Stimulated activated CD8-positive, alpha-beta memory T cell treated with anti-CD3 and anti-CD28 coated beads, Interleukin-4, amount 100 ng/mL, for 1 hour (primary cell): ENCODE measurements at places on chromosomes 6 and 20.

DNA sequence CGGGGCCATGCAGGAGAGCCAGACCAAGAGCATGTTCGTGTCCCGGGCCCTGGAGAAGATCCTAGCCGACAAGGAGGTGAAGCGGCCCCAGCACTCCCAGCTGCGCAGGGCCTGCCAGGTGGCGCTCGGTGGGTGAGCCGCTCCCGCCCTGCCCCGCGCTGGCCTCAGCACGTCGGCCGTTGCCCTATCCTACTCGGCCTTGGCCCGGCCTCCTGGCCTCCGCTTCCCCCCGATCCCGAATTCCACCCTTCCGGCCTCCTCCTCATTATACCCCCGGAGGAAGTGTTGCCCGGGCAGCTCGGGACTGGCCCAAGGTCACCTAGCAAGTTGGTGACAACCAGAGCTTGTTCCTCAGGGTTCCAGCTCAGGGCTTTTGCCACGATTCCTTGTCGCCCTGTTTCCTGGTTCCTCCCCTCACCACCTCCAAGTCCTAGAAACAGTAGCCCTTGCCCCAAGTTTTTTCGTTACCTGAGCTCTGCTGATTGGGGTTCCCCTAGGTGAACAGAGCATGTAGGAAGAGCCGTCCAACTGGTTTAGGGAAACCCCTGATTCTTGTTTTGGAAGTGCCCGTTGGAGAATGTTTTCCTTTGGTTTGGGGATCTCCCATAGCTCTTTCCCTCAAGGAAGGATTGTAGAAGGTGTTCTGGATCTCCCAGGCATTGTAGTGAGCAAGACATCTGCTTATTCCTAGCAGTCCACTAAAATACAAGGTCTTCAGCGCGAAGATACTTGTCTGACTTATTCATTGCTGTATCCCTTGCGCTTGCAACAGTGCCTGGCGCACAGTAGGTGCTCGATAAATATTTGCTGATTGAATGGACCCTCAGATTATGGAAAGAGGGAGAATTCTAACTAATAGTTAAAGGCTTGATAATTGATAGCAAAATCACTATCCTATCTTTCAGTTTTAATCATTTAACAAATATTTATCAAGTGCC lies 641 bp downstream of the ARFGEF2 start:
- no peak for DNase-seq

DNA sequence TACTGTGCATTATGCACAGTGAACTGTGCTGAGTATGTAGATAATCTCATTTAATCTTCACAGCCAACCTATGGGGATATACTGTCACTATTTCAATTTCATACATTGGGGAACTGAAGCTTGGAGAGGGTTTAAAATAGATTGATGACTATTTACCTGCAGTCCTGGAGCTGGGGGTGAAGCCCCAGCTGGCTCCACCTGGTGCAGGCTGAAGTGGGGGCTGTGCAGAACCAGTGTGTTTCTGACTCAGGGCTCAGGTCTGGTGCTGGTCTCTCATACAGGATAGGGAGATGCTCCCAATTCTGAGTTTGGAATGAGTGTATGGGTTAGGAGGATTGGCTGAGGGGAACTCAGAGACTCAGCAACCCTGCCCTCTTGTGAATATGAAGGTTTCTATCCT lies 176.1 kb upstream of the CEP162 start:
- DNase-seq, result no peak

GRCh38 chr20:33463332-33464101 lies 20.0 kb upstream of the SNTA1 start:
- no peak for DNase-seq

DNA sequence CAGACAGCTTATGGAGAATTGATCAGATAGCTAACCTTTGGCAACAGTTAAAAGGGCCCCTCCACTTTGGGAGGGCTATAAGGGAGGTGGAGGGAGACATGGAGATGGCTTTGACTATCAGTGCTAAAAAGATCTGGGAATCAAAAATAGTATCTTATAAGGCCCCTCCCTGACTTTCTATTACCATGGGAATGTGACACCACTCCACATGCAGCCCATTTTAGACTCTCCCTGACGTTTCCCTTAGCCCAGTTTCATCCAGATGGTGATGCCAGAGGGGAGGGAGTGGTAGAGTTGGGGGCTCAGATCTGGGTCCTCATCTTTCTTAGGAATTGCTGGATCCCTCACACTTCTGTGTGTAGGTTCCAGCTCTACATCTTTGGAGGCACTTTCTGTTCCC lies 200.0 kb upstream of the DTNBP1 start:
- DNase-seq, result no peak

DNA sequence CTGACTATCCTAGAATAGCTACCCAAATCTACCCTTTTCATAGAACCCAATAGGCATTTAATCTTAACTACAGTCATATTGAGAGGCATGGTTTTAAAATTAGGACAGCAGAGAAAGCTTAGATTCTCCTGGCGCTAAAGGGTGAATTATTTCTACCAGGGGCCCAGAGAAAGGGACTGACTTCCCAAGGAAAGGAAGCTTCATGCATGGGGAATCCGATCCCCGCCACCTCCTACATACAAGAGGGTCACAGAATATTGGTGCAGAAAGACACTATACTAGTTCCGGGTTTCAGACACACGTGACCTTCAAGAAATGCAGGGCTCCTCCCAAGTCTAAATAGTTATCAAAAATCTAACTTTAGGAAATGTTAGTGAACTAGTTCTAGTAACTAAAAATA lies 130.9 kb downstream of the PRKN start:
- no peak for DNase-seq

DNA sequence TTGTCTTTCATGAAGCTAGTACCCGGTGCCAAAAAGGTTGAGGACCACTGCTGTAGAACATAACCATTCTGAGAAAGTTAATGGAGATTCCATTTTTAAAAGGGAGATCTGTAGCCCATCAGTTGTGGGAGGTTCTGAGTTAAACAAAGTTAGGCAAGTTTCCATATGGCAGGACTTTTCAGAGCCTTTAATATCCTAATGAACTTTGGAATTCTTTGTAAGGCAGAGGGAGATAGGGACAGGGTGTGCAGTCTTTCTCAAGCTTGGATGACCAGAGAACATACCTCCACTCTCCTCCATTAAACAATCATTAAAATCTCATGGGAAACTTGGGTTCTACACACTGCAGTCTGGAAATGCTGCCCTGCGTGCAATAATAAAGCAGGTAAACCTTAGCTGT lies 14.8 kb downstream of the ADGRF4 start:
- no peak for DNase-seq

GRCh38 chr20:11266571-11266970 lies 592.8 kb upstream of the JAG1 start:
- DNase-seq, result no peak

GRCh38 chr20:25195014-25195961 lies at the start of gene ENTPD6:
Gene ENTPD6, plus strand, starts transcription at chr20:25195712. Its CDS starts 10,825 bp downstream, at chr20:25206537.
- peak; percentile 92 for DNase-seq

- no peak for DNase-seq
These were observed 126.8 kb downstream of the SNX5 start for GRCh38 chr20:17841751-17842215.

DNA sequence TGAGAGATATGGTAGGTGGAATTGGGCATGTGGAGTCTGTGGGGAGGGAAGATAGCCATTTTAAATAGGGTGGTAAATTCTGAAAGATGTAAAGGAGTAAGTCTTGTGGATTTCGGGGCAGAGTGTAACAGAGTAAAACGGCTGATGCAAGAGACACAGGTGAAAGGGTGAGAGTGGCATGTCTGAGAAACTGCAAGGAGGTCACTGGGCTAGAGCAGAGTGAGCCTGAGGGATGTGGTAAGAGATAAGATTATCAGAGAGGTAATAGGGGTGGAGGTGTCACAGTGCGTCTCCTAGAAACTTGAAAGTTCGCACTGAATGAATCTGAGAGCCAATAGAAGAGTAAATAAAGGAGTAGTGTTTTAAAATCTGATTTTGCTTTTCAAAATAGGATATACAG lies 308.1 kb downstream of the EPM2A start:
- DNase-seq, result no peak

DNA sequence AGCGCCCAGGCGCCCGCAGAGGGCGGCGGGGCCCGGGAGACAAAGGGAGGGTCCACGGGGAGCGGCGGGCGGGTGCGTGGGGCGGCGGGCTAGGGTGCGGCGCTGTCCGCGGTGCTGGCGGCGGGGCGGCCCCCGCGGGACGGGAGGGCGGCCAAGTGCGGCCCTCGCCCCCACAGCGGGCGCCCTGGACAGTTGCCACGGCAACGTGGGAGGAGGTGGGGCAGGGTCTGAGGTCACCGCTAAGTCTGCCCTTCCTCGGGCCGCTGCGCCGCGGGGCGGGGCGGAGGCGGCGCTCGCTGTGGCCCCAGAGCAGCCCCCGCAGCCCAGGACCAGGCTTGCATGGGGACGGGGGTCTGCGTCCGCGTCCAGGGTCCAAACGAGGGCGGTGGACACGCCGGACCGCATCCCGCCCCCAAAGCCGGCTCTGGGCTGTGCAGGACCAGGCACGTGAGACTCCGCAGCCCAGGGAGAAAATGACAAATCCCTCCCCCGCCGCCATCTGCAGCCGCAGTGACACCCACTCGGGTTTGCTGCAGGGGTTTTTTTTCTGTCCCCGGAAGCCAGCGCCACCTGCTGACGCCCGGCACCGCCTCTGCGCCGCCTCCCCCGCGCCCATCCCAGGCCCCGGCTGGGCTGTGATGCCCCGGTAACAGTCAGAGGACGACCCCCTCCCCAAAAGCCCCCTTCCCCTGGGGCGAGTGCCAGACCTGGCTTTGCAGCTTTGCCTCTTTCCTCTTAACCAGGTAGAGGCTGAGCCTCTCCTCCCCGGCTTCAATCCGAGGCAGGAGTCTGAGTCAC lies 36.8 kb downstream of the YTHDF1 start:
- DNase-seq, result peak; percentile 60

- no peak for DNase-seq
These were observed 98.0 kb downstream of the SNAP25 start for GRCh38 chr20:10316582-10316981.

GRCh38 chr20:55009066-55009465 lies 533.7 kb downstream of the DOK5 start:
- no peak for DNase-seq

GRCh38 chr6:22334778-22335177 lies 37.9 kb upstream of the PRL start:
- DNase-seq, result no peak

GRCh38 chr6:134626086-134626485 lies 308.2 kb upstream of the SGK1 start:
- no peak for DNase-seq

GRCh38 chr6:63426844-63427243 lies 107.1 kb upstream of the LGSN start:
- DNase-seq, result no peak

GRCh38 chr20:10390709-10391108 lies 43.3 kb downstream of the MKKS start:
- no peak for DNase-seq

DNA sequence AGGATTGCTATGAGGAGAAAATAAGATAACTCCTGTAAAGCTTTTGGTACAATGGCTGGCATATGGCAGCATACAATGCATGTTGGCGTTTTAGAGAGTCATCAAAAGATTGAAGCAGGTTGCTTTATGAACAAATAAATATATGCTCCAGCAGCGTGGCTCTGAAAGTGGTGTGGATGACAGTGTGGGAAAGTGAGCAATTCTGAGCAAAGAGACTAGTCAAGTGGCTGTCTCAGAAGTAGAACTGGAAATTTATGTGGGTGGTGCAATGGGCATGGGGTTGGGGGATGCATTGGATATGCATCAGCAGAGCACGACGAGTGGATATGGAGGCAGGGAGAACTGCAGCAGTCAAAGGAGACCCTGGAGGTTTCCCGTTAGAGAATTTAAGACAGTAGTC lies 66.2 kb upstream of the PHACTR2 start:
- no peak for DNase-seq

- no peak for DNase-seq
These were observed 14.0 kb upstream of the LOC128125822 start for GRCh38 chr6:63558278-63558677.

DNA sequence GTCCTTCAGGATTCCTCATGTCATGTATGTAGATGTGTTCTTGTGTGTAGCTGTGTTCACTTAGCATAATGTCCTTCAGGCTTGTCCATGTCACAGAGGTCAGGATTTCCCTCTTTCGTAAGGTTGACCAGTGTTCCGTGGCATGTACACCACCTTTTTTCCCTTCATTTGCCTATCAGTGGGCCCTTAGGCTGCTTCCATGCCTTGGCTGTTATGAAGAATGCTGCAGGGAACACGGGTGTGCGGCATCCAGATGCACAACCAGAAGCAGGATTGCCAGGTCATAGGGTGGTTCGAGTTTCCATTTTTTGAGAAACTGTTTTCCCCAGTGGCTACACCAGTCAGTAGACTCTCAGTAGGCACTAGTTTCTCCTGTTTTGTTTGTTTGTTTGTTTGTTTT lies 29.2 kb downstream of the SYNDIG1 start:
- no peak for DNase-seq

GRCh38 chr6:68652117-68652536 lies 17.0 kb downstream of the ADGRB3 start:
- no peak for DNase-seq

- no peak for DNase-seq
These were observed 396.1 kb upstream of the SULF2 start for GRCh38 chr20:48181261-48181935.

DNA sequence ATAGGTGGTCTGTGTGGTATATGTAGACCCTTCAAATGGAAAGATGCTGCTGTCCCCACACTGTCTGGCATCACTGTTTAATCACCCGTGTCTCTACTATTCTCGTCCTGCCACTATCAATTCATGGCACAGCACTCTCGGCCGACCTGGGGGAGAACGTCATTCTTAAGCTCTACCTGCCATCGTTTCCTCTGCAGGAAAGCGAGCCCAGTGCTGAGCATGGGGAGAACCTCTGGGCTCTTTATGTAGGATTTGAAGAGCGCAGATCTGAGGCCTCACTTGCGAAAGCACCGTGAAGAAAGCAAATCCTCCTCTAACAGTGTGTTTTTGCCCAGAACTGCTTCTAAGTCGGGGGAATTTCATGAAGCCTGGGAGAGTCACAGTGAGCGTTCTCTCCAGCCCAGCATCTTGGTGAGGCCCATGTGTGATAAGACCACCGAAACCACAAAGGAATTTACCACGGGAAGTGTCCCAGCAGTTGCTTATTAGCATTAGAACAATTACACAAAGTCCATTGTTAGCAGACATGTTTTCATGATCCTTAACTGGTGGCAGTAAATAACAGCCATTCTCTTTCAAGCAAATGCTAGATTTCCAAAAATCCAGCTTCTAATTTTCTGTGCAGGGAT lies 124.3 kb downstream of the SCML4 start:
- DNase-seq, result no peak

- DNase-seq, result no peak
These were observed 240.9 kb downstream of the PHACTR1 start for GRCh38 chr6:12957321-12958051.
